ENCODE measurements at places on chromosomes 6 and 20.

- no peak for DNase-seq
Measured at GRCh38 chr6:159061805-159062563, 17.2 kb upstream of the TAGAP start.

DNA sequence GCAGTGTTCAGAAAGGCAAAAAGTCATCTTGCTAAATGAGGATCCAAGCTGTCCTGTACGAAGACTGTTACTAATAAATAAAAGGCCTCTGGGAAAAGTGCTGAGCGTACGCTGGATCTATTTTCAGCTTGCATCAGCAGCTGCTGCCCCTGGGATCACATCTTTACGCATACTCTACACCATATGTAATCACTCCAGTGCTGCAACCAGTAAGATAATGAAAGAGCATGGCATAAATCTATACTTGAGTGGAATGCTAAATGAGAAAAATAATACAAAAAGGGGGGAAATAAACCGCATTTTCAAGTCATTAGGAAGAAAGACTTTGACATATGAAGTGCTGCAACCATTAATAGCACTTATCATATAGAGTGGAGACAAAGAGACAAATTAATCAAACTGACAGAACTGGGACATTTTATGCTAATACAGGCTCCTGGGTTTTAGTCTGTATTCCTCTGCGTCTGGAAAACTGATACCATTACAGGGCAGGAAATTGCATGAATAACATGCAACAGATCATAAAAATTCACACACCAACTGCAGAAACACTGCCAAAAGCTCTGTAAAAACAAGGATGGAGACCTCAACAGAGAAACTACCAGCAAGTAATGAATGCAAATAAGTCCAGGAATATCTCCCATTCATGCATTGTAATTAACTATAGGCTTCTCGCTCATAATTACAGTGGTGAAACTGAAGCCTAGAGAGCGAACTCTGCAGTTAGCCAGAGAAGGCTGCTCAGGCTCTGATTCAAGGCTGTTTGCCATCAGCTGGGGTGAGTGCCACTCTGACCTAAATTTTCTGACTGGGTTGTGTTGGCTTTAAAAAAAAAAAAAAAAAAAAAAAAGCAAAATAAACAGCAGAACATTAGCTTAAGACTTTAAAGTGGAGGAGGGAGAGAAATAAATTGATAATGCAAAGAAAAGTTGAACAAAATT lies 83.8 kb downstream of the GJA10 start:
- no peak for DNase-seq

DNA sequence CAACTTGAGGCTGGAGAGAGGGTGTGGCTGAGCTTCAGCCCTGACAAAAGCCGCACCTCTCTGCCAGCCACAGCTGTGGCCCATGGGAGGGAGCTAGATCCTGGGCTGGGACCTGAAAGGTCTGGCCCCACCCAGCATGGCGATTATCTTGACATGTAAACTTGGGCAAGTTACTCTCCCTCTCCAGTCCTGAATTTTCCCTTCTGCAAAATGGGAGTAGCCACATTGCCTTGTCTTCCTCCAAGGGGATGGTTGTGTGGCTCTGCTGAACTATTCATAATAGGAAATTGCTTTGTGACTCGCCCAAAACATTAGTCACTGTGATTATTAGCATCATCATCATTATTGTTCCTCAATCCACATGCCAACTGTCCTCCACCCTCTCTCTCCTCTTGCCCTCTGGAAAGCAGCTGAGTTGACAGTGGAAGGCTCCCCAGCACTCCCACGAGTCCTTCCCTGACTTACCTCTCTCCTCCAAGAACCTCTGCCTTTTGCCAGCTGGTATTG lies 23.0 kb upstream of the RBPJL start:
- DNase-seq: no peak

GRCh38 chr6:141165002-141165665 lies 967.6 kb upstream of the GJE1 start:
- no peak for DNase-seq

DNA sequence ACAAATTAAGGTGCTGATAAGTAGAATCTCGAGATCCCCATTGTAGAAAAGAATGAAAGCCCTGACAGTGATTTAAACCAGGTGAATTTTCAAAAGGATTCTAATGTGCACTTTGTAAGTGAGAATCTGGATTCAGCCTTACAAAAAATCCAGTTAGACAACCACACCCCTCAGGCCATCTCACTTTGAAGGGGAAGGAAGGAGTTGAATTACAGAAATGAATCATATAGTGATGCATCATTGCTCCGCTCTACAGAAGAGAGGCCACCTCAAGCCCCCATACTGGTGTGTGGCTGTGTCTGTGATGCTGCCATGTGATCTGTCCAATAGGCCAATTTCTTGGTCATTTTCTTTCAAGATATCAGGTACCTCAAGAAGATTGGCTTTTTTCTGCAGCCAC lies 85.5 kb upstream of the NT5E start:
- DNase-seq: no peak

- DNase-seq: no peak
Measured at GRCh38 chr6:44561060-44561623, 173.6 kb downstream of the CDC5L start.

DNA sequence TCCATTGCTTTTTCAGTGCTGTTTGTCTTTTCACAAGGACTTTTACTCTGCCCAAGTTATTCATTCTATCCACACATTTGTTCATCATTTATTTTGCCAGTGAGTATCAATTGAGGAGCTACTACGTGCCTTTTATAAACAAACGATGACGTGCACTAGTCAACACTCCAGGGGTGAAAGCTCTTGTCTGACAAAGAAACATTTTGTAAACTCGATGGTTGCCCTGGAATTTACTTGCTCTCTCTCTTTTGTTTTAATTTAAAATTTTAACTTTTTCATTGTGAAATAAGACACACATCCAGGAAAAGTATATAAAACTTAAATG lies 8.3 kb upstream of the MRPS18A start:
- DNase-seq: no peak

- no peak for DNase-seq
Measured at GRCh38 chr20:535958-536357, 7.6 kb downstream of the CSNK2A1 start.

GRCh38 chr20:50624351-50625016 lies 66.9 kb downstream of the RIPOR3 start:
- DNase-seq: no peak

- no peak for DNase-seq
Measured at GRCh38 chr6:6221787-6222535, 98.5 kb downstream of the F13A1 start.

DNA sequence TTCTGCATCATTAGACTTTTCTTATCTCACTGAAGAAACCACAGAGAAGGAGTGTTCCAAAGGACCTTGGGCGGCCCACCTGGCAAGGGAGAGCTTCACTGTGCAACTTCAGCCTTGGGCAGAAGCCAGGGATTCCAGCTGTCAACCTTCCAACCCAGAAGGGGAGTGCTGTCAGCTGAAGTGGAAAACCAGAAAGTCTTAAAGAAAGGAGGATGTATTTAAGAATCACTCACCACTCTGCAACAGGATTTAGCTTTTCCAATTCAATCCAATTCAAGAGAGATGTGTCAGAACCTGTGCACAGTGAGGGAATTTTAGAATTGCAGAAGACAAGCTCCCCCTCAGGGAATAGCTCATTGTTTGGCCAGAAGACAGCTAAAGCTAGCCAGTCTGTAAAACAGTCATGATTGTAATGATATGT lies 553.7 kb downstream of the CD83 start:
- DNase-seq: no peak

DNA sequence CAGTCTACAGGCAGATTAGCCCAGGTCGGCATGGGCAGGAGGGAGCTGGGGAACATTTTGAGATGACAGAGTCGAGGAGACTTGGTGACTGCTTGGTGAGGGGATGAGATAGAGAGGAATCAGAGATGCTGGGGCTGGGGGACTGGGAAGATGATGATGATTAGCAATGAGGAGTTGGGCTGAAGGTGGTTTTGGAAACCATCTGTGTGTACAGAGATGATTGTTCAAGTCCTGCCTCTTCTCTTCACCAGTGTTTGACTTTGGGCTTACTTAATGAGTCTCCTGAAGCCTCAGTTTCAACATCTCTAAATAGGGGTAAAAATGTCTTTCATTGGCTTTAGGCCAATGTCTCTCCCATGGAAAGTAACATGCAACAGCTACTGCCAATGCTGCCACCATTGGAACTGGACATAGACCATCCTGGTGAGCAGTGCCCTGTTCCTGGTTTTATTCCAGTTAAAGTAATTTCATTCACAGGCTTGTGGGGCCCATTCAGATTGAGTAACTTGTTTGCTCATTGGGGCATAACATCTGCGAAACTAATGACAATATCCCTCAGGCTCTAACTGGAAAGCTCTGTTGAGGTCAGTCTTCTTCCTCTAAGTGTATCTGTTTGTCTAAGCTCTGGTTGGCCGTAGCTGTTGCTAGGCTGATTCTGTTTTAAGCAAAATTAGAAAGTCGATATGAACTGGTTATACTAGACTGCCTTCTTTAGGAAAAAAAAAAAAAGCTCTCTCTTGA lies 99.1 kb downstream of the ARMC2 start:
- DNase-seq: no peak

GRCh38 chr6:16849280-16849987 lies 88.2 kb upstream of the ATXN1 start:
- DNase-seq: no peak

GRCh38 chr6:158373214-158373613 lies 60.9 kb downstream of the TULP4 start:
- DNase-seq: no peak

DNA sequence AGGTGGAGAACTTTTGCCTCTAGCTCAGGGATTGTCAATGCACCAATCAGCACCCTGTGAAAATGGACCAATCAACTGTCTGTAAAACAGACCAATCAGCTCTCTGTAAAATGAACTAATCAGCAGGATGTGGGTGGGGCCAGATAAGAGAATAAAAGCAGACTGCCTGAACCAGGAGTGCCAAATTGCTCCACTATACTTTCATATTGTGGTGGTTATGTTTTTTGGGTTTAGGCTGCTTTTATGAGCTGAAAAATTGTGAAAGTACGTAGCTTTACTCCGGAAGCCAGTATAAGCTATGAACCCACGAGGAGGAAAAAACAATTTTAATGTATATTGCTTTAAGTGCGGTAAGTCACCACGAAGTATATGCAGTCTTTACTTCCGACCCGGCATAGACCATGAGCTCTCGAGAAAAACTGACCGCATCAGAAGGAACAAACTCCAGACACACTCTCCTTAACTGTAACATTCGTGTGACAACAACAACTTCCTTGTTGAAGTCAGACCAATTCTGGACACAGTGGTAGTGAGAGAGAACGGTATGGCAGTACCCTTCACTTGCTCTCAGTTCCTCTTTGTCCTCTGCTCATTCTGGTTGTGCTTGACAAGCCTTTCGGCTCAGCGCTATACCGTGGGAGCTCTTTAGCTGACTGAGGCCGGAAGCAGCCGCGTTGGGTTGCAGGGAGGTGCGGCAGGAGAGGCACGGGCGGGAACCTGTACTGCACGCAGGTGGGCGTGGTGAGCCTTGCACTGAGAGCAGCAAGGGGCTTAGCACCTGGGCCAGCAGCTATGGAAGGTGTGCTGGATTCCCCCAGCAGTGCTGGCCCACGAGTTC lies 81.9 kb upstream of the E2F3 start:
- DNase-seq: peak; percentile 50

- no peak for DNase-seq
Measured at GRCh38 chr6:133724726-133725125, 164.2 kb upstream of the TCF21 start.

GRCh38 chr20:25461786-25462545 lies 54.5 kb downstream of the GINS1 start:
- DNase-seq: no peak

- DNase-seq: no peak
Measured at GRCh38 chr6:140105857-140106256, 731.4 kb upstream of the CITED2 start.

GRCh38 chr6:18262702-18263417 lies 1.5 kb downstream of the DEK start:
- DNase-seq: peak; percentile 30

GRCh38 chr20:48425817-48426612 lies 401.8 kb downstream of the PREX1 start:
- DNase-seq: no peak

GRCh38 chr6:121540210-121540609 lies 104.8 kb downstream of the GJA1 start:
- DNase-seq: no peak

- no peak for DNase-seq
Measured at GRCh38 chr6:51559059-51559458, 528.4 kb downstream of the PKHD1 start.

GRCh38 chr20:63698739-63699465 lies 2.5 kb downstream of the TNFRSF6B start:
- DNase-seq: peak; percentile 68

DNA sequence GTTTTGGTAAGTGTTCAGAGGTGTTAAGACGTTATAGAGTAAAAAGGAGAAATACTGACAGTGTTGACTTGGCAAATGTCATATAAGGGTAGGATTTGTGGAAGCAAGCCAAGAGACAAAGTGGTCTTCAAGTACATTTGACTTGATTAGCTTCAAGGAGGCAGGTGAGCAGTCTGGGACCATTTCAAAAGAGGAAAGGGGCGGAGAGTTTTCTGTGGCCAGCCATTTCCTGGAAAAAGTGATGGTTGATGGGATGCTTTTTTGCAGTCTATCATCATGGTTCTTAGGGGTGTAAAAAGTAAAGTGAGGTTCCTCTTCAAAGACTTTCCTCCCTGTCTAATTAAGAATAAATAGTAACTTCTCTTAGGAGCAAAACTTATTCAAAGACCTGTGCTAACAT lies 28.7 kb downstream of the FKBP1A start:
- DNase-seq: no peak

DNA sequence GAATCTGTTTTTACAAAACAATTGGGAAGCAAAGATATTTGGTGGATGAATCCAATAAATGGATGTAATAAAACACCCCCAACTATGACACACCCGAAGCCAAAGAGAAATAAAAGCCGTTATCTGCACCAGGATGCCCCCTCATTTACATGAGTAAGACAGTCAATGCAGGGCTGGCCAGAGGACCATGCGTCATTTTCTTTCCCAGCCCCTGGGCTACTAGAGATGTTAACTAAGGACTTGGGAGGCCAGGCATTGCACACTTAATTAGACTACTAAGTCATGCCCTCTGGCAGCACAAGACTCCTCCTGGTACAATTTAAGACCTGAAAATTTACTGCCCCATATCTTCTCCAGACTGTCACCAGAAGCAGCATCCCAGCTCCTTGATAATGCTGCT lies 3.2 kb downstream of the LEMD2 start:
- DNase-seq: no peak

DNA sequence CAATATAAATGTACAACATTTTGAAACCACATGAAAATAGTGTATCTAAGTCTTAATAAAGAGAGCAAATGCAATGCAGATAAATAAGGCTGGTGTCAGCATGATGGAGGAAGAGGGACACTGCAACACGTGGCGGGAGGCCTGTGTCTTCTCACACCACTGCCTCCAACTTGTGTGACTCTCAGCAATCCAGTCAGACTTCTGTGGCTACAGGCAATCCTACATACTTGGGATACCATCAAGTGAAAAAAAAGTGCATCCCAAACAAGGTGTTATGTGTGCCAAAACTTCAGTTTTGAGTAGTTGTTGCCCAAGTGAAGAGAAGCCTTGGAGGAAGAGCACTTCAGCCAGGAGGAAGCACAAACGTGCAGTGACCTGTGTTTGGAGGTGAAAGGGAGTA lies 68.6 kb downstream of the PKIB start:
- DNase-seq: no peak

GRCh38 chr6:155782320-155782731 lies 326.7 kb upstream of the NOX3 start:
- no peak for DNase-seq

- no peak for DNase-seq
Measured at GRCh38 chr6:113122060-113122459, 735.1 kb upstream of the MARCKS start.

Data from GM12892 (cell line).